ENCODE measurements at places on chromosomes 5 and 9.

DNA sequence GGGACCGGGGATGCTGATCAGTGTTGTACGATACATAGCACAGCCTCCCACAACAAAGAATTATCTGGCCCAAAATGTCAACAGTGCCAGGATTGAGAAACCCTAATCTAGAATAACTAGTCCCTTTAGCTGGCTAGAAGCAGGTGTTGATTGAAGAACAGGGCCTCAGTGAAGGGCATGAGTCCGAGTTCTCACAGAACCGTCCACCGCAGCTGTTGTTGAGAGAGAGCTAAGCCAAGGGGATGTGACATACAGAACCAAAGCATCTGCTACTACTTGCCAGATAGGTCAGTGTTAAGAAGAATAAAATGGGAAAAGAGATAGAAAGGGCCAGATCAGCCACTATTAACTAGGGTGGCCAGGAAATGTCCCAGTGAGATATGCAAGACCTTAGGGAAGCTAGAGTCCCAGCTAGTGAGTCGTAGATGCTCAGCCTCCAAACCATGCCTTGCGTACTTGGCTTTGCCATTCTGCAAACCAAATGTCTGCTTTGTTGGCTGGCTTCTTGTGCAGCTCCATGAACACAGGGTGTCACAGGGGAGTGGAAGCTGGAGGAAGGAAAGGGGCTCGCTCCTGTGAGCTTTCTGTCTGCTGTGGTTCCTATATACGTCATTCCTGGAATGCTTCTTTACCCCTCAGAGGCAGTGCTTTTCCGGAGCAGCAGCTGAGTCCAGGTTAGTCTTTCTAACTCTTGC, 68.9 kb downstream of the FBXO38 start:
- DNase-seq = no peak

DNA sequence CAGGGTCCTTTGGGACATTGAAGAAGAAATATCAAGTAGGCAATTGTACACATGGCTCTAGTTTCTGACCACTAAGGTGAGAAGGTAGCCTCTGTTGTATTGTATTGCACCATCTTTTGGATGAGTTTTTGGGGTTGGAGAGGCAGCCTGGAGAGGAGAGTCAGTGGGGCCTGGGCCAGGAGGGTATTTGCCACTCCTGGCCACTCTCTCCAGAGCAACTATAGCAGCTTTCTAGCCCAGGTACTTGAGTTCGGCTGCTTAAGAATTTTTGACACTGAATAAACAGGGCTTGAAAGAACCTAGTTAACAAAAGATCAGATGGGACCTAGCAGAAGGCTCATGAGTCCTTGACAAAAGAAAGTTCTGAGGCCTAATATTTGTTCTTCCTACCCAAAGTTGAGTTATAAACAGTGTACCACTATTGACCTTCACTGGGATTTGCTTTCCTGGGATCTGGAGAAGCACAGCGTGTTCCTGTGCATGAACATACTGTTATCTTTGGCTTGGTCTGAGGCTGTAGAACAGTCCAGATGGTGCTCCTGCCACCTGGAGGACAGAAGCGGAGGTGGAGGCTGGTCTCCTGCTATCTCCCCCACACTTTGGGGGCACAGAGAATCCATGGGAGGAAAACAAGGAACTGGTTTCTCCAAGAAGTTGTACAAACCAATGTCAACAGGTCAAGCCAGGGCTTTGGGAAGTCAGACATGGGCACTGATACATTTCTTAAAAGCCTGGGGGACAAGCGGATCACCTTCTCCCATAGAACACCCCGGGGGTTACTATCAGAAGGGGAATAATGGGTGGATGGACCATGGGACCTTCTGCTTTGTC, 110.4 kb upstream of the LIFR start:
- no peak for DNase-seq

DNA sequence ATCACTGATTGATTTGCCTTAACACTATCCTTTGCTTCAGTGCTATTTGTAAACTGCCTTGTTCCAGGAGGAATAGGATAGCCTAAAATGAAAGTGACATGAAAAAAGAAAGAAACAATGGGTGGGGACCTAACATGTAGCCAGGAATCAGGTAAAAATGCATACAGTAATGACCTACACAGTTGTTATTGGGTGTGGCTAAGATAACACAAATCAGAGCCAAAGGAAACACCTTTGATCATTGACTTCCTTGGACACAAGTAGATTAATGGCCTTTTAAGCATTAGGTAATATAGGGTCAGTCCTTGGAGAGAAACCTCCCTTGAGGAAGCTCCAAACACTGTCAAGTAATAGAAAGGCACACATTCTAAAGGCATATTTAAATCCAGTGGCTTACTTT, 220.4 kb downstream of the TRPM3 start:
- DNase-seq = no peak

GRCh38 chr9:115804206-115804605, 349.4 kb upstream of the PAPPA start:
- no peak for DNase-seq

GRCh38 chr5:100566382-100567141, 31.4 kb downstream of the FAM174A start:
- DNase-seq = no peak

- no peak for DNase-seq
These were observed 29.8 kb upstream of the TNPO1 start for GRCh38 chr5:72786676-72787075.

DNA sequence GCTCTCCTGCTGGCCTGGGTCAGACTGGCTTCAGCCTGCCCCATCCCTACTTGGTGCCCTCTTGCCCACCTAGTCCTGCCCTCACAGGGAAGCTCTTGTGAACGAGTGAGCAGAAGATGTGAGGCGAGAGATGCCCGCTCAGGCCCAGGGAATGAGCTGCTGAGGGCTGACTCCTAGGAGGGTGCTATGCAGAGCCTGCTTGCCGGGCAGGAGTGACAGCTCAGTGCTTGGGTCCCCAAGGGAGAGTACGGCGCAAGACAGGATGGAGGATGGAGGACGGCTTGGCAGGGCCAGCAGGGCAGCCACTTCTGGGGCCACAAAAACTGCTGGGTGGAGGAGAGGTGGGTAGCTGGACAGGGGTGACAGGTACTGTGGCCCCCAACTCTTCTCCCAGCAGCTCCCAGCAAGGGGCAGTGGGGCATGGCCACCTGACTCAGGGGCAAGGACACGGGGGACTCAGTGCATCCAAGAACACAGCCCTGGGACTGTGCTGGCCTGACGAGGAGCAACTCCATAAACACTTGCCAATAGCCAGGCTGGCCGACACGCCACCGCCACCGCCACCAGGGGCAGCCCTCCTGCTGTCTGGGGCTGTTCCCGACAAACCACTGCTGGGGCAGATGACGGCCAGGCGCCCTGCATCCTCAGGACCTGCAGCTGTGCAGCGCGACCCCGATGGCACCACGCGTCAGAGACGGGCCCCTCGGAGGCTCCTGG, 55.6 kb upstream of the UBAC1 start:
- DNase-seq = no peak

- no peak for DNase-seq
These were observed 170.3 kb downstream of the TMC1 start for GRCh38 chr9:72691671-72692070.

DNA sequence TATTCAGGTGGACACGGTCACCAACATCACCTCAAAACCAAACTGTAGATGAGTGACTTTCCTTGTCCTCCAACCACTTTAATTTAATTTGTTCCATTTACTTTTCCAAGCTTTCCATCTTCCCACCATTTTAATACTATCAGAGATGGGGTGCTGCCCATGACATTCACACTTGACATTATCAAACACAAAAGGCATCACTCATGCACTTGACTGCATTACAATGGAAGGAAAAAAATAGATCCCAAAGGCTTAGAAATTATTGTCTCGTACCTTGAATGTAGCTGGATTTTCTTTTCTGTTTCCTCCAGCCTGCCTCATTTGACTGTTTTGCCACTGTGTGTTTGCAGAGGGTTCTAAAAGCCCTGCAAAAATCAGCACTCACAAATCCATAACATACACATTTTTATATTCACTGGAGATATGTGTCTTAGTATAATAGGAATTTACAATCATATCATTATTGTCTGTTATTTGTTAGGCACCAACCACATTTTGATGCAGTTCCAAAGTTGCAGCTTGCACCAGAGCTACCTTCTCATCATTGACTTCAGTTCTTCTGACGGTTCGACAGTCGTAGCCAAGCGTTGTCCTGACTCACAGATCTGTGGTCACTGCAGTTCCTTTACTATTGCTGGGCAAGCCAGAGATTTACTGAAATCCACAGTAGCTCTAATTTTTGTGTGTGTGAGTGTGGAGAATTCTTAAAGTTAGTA, 712.3 kb upstream of the WWC1 start:
- DNase-seq = no peak

GRCh38 chr5:94024101-94024500, 282.7 kb upstream of the POU5F2 start:
- DNase-seq = no peak

DNA sequence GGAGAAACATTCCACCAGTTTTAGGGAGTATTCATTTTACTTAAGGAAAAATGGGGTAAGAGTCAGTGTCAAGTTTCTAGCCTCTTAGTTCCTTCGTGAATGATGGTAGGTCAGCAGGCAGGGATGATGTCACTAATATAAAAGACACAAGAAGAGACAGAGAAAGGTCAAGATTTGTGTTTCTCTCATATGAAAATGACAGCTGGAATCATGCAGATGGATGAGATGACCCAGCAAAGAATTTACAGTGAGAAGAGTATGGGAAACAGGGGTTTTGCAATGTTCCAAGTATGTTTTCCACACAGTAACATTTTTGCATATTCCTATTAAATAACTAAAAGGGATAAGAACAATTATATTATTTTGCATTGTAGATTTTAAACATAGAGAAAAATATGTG, 749.6 kb upstream of the DMAC1 start:
- DNase-seq = no peak

All from activated CD4-positive, CD25-positive, alpha-beta regulatory T cell (primary cell).